ENCODE measurements at places on chromosomes 3 and 15. TPM values are rescaled to one million over a fixed set of nuclear protein-coding genes. Genes with fewer than 3 reads are reported as not detected.

CIDEC gene
- total RNA-seq, result not detected

LIPC gene
- total RNA-seq, result not detected

SERINC4 gene
- total RNA-seq, result 0.23 TPM

GOLGA6L4 gene
- total RNA-seq, result 2.1 TPM

XIRP1 gene
- under 0.01 TPM for total RNA-seq

ZBTB20 gene
- 61.1 TPM for total RNA-seq

CYP1A2 gene
- not detected for total RNA-seq

PIGZ gene
- total RNA-seq, result 5.1 TPM

TRPM1 gene
- total RNA-seq, result not detected

EXD1 gene
- total RNA-seq, result under 0.01 TPM

INO80 gene
- total RNA-seq, result 33.4 TPM

PRR20G gene
- not detected for total RNA-seq

FAM81A gene
- total RNA-seq, result 22.6 TPM

TPRA1 gene
- total RNA-seq, result 15.5 TPM

KIF7 gene
- 5.1 TPM for total RNA-seq

PIF1 gene
- 2.3 TPM for total RNA-seq

GAP43 gene
- total RNA-seq, result 418 TPM

ERICH6 gene
- total RNA-seq, result 0.46 TPM

SLC28A1 gene
- total RNA-seq, result 0.23 TPM

ZSCAN2 gene
- 16.6 TPM for total RNA-seq

CCNB2 gene
- 11.8 TPM for total RNA-seq

TM4SF18 gene
- total RNA-seq, result 4.8 TPM

FGF7 gene
- 0.69 TPM for total RNA-seq

CLDN16 gene
- total RNA-seq, result 0.46 TPM

GOLGA6D gene
- total RNA-seq, result not detected

DLL4 gene
- total RNA-seq, result 5.1 TPM

HTR3E gene
- total RNA-seq, result not detected

SLC22A13 gene
- total RNA-seq, result 0.69 TPM

SLC6A1 gene
- 154 TPM for total RNA-seq

DOCK3 gene
- 45.0 TPM for total RNA-seq

KBTBD13 gene
- not detected for total RNA-seq

GHRL gene
- not detected for total RNA-seq

SPINK8 gene
- not detected for total RNA-seq

CDHR4 gene
- total RNA-seq, result 0.23 TPM

PRR23B gene
- total RNA-seq, result not detected

Data from diencephalon (tissue), 1 donor.